Activated CD8-positive, alpha-beta T cell treated with anti-CD3 and anti-CD28 coated beads for 36 hours (primary cell): ENCODE measurements at places on chromosomes 4 and X. TPM values are rescaled to one million over a fixed set of nuclear protein-coding genes. Genes with fewer than 3 reads are reported as not detected.

GRCh38 chrX:107834275-107835201 is 8.9 kb downstream of the MID2 start:
- peaks cover 16% of the 10 kb centered on the region for H3K4me1 ChIP-seq
- no peaks in the 10 kb centered on the region for H3K27me3 ChIP-seq
- H3K27ac ChIP-seq, result no peak overlapping the region
- no peak overlapping the region for H3K4me3 ChIP-seq

Gene MAGEA11
- total RNA-seq, result not detected

Gene DCLK2
- total RNA-seq, result not detected

Gene ASB12
- 0.27 TPM for total RNA-seq

Gene DCAF12L2
- not detected for total RNA-seq

Gene PITX2
- total RNA-seq, result not detected

DNA sequence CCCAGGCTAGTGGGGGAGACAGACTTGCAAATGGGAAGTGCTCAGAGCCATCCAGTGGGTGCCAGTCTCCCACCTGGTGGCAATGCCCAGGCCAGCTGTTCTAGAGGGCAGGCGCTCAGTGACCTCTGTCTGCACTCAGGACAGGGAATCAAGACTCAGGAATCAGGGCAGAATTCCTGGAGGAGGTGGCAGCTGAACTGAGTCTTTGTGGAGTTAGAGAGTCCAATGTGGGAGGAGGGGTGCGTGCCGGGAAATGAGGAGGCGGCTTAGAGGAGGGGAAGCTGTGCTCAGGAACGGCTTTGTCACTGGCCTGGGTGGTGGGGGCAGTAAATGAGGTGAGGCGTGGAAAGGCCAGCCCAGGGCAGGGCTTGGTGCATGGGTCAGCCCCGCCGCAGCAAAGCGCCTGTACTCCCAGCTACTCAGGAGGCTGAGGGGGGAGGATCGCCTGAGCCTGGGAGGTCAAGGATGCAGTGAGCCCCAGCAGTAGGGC is 31.3 kb upstream of the SORCS2 start:
- no peaks in the 10 kb centered on the region for H3K4me1 ChIP-seq
- peaks cover 5% of the 10 kb centered on the region for H3K27me3 ChIP-seq
- H3K4me3 ChIP-seq, result no peak overlapping the region
- H3K27ac ChIP-seq, result no peak overlapping the region
- no peaks in the 10 kb centered on the region for H3K36me3 ChIP-seq

GRCh38 chr4:115780835-115781234 is 667.4 kb upstream of the NDST4 start:
- no peaks in the 10 kb centered on the region for H3K36me3 ChIP-seq
- H3K4me1 ChIP-seq, result no peaks in the 10 kb centered on the region
- no peak overlapping the region for H3K4me3 ChIP-seq
- DNase-seq, result no peak
- H3K27me3 ChIP-seq, result no peaks in the 10 kb centered on the region

Gene SAGE1
- not detected for total RNA-seq

DNA sequence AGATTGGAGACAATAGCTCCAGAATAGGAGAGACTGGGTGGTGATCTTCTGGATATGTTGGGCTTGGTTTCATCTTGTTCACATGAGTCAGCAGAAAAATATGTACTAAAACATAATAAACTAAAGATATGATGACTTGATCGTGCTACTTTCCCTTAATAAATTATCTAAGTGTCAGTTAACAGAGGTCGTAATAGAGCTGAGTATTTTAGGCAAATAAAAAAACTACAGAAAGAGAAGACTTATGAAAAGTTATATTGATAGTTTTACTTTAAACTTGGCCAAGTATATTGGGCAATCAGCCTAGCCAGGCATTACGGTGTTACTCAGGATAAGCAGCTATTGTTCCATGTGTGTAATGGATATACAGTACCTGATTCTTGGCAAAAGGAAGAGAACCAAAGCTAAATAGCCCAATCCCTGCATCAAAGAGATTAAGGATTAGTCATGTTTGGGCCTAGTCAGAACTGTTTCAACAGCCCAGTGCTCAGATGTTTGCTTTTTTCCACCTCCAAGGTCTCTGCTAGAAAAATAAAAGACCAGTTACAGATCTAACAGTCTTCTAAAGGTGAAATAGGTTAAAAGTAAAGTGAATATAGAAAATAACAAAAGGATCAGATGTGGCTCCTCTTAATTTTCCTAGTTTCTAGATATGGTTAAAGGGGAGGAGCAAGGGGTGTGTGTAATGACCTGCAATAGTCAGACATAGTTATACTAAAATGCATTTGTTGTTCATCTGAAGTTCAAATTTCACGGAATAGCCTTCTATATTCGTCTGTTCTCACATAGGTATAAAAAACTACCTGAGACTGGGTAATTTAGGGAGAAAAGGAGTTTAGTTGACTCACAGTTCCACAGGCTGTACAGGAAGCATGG is 262.6 kb downstream of the ADGRL3 start:
- H3K4me1 ChIP-seq, result no peaks in the 10 kb centered on the region
- no peak overlapping the region for H3K27ac ChIP-seq
- no peak for DNase-seq
- H3K4me3 ChIP-seq, result no peak overlapping the region
- no peaks in the 10 kb centered on the region for H3K36me3 ChIP-seq
- H3K27me3 ChIP-seq, result no peaks in the 10 kb centered on the region
